ENCODE measurements at places on chromosomes 6 and 20. TPM values are rescaled to one million over a fixed set of nuclear protein-coding genes. Genes with fewer than 3 reads are reported as not detected.

The ARHGAP18 gene
- polyA plus RNA-seq: 0.63 TPM

The SLC22A23 gene
- polyA plus RNA-seq: 25.9 TPM

The KATNA1 gene
- polyA plus RNA-seq: 13.6 TPM

DNA sequence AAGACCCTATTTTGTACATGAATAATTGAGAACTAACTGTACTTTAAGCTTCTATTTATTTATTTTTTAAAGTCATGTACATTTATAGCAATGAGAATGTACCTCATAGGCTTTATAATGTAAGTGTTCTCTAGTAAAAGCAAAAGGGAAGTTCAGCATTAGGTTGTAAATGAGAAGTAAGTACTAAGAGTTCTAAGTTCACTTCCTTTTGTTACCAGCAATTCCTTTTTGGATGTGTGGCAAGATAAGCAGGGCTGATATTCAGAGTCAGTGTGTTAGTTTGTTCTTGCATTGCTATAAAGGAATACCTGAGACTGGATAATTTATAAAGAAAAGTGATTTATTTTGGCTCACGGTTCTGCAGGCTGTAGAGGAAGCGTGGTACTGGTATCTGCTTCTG lies 54.0 kb upstream of the CCN2 start:
- no peak for DNase-seq

The BPIFB2 gene
- polyA plus RNA-seq: not detected

DNA sequence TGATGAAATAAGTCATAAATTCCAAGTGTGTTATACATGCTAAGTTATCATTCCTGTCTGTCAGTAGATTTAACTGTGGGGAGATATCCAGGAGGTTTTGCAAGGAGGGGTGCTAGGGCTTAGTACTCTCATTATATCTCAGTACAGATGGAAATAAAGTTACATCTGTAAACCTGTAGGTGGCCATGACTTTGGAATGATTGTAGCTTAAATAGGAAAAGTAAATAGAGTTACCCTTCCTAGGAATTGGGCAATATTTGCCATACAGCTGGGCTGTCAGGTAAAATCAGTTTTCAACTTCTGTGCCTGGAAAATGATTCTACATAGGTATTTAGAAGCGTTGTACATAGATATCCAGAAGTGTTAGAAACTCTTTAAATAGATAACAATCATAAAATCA lies 19.8 kb upstream of the TGM3 start:
- DNase-seq: no peak

DNA sequence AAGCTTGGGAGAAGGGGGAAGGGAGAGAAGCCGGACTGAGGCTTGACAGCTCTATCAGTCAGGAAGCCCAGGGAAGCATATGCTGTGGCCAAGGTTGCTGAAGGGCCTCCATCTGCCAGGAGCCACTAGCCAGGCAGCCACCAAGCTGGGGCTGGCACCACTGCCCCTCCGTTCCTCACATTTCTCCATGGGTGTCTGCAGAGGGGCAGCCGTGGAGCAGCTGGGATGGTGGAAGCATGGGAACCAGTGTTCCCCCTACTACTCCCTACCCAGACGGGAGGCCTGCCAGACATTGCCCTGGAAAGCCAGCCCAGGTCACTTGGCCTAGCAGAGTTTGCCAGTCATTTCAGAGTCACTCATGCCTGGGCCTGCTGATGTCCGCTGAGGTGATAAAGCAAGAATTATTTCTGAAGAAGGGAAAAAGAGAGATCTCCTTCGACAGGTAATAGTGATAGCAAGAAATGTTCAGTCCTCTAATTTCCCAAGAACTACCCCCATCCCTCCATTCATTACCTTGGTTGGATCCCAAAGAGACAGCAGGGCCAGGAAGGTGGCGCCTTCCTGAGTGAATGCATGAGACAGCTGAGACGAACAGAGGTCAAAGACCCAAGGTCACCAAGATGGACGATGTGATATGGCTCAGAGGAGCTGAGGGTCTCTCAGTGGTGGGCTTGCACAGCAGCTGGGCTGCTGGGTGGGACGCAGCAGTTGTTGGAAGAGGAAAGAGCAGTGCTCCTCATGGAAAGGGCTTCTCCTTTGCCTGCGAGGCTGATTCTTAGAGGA lies 21.9 kb downstream of the SNPH start:
- DNase-seq: no peak

The ADTRP gene
- 0.37 TPM for polyA plus RNA-seq

DNA sequence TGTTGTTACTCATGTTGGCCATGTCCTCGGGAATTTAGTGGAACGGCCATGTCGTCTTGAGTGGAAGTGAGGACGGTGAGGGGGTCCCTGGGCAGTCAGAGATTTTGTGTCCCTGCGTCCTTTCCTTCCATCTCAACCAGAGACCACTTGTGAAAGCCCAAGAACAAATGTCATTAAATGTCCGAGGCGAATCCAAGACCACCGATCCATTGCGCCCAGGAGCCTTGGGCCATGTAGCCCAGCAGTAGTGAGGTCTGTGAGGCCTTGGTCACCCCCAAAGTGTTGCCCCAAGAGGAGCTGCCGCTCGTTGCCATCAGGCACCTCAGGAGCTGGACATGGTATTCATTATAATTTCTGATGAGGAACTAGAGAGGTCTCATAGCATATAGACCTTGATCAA lies 17.4 kb upstream of the MICB start:
- no peak for DNase-seq

The HSPA12B gene
- 2.7 TPM for polyA plus RNA-seq

DNA sequence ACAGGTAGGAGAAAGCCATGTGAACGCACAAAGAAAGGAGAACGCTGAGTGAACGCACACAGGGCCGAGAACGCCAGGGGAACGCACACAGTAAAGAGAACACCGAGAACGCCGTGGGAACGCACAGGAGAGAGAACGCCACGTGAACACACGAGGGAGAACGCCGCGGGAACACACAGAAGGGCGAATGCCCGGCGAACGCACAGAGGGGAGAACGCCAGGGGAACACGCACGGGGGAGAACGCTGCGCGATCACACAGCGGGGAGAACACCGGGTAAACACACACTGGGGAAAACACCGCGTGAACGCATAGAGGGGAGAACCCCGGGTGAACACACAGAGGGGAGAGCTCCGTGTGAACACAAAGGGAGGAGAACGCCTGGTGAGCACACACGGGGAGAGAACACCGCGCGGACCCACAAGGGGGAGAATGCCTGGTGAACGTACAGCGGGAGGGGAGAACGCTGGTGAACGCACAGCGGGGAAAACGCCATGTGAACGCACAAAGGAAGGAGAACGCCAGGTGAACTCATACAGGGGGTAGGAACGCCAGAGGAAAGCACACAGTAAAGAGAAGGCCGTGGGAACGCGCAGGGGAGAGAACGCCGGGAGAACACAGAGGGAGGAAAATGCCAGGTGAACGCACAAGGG lies 55.3 kb downstream of the RNASET2 start:
- no peak for DNase-seq

The DCBLD1 gene
- polyA plus RNA-seq: 2.4 TPM

- no peak for DNase-seq
These were observed 6.5 kb upstream of the NPBWR2 start for GRCh38 chr20:64113796-64114355.

DNA sequence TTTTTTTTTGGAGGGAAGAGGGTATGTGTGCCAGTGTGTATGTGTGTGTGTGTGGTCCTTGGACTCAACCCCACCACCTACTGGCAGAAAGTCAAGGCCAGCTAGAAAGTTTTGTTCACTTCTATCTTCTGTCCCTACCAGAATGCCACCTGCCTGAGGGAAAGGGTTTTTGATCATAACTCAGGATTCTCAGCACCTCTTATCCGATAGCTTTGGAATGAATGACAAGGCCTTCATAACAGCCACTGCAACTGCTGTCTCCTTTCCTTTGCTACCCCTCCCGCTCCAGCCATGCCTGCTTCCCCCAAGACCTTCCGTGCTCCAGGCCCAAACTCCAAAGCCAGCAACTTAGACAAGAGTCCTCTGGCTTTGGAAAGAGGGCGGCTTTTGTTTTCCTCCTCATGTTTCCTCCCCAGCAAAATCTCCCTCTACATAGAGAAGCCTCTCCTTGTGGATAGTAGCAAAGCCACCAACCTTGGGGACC lies 18.7 kb downstream of the BTN3A1 start:
- peak; percentile 49 for DNase-seq

- DNase-seq: no peak
These were observed 130.4 kb upstream of the PROKR2 start for GRCh38 chr20:5447188-5447587.

DNA sequence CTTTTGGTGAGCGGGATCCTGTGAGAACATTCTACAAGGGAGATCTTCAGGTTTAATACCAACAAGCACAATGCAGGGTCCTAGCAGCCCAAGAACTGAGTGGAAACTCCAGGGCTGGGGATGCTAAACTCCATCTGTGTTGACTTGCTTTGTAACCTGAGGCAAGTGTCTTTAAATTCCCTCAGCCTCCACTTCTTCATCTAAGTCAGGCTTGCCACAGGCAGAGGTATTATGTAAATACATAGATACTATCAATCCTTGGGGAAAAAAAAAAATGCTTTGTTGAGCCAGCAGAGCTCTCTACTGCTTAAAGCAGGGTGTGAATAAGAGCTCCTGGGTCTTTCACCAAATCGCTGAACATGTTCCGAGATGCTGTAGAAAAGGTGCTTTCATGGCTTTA lies 114.2 kb upstream of the PHACTR1 start:
- no peak for DNase-seq

The RHAG gene
- not detected for polyA plus RNA-seq

DNA sequence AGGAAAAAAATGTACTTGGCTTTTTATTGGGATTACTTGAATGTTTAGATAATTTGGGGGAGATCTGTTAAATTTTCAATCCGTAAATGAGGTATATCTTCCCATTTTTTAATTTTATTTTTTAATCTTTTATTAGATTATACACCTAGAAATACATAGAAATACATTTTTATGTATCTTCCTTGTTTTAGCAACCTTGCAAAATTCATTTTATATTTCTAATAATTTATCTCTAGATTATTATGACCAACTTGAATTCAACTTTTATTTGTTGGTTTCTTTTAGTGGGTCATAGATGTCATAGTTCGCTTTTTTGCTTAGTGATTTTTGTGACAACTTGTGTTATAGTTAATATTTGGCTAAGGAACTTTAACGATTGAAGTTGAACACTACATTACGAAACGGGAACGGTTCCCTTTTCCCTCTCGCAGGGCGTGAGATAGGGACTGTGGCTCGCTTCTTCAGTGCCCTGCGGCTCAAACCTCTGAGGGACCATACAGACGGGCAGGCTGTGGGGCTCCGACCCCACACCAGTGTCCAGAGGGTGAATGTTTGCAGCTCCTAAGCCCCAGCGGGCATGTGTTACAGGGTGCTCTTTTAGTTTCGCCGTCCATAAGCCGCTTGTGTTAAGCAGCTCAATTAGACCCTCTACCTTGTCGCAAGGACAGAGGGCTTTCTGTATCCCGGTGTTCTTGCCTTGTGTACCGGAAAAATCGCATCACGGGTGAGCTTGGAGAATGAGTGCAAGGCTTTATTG lies 53.8 kb downstream of the PRND start:
- DNase-seq: no peak

- no peak for DNase-seq
These were observed 595 bp downstream of the FBXO5 start for GRCh38 chr6:152981989-152982903.

- no peak for DNase-seq
These were observed 185.6 kb downstream of the TSHZ2 start for GRCh38 chr20:53157443-53158408.

DNA sequence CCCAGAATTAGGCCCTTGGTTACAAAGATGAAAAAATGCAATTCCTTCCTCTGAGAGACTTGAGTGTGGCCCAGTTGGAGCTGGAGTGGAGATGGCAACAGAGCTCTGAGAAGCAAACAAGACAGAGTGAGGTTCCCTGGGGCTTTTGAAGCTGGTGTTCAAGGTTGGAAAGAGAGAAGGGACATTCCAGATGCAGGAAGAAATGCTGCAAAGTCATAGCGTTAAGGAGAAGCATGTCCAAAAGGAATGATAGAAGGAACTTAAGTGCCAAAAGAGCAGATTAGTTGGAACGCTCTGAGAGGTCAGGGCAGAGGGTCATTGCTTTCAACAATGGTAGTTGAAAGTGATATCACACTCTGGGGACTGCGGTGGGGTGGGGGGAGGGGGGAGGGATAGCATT lies 251.8 kb downstream of the TBC1D7 start:
- DNase-seq: no peak

The POU5F1 gene
- not detected for polyA plus RNA-seq

- no peak for DNase-seq
These were observed 16.2 kb upstream of the BCAS1 start for GRCh38 chr20:54086507-54087039.

GRCh38 chr6:134593887-134594286 lies 276.0 kb upstream of the SGK1 start:
- DNase-seq: no peak

GRCh38 chr20:61956396-61957342 lies 109.0 kb downstream of the TAF4 start:
- DNase-seq: no peak

The PIGT gene
- 224 TPM for polyA plus RNA-seq

GRCh38 chr20:17471606-17472187 lies 59.5 kb downstream of the BFSP1 start:
- peak; percentile 37 for DNase-seq

GRCh38 chr6:69866351-69866769 lies at the start of gene COL19A1:
COL19A1 (plus strand) TSS chr6:69866556; CDS start chr6:69879568, 13,012 bp downstream.
- DNase-seq: peak; percentile 54

GRCh38 chr20:18919996-18920395 lies 106.4 kb downstream of the SCP2D1 start:
- DNase-seq: no peak

The CDH4 gene
- polyA plus RNA-seq: 5.2 TPM

DNA sequence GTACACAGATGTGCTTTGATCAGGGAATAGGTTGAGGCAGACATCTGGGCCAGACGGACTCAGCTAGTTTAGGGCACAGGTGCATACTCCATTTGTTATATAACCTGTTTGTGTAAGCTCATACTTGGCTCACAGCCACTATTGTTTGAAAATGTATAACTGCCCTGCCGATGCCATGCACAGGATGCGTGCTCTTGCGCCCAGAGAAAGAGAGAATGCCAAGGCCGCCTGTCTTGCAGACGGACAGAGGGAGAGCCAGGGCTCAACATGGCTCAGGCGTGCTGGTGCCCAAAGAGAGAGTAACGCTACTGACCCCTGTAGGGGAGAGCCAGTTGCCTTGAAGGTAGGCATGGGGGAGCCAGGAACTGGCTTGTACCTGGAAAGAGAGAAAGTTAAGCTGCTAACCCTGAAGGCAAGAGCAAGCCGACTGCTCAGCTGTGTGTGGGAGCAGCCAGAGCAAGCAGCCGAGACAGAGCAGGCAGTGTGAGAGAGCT lies 57.7 kb downstream of the FAM229B start:
- DNase-seq: no peak

The LINC00237 gene
- polyA plus RNA-seq: 1.3 TPM

The IPCEF1 gene
- polyA plus RNA-seq: 3.2 TPM

DNA sequence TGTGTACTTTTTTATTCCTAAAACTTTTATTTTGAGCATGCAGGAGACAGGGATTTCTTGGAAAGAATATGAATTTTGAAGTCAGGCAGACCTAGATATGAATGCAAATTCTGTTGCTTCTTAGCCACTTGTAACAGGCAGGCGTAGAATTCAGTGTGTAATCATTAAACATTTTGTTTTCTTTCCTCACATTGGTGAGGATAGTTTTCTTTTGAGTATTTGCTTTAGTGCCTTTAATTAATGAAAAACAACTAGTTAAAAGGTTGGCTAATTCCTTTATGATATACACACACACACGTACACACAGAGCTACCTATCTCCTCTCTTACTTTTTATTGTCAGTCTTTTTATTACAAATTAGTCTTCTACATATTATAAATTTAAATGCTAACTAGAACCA lies 342.3 kb downstream of the CDKAL1 start:
- no peak for DNase-seq
